ENCODE measurements at places on chromosomes 2 and 18.
A peak's percentile ranks its signal among the peaks of the same experiment; 100 is the strongest.

DNA sequence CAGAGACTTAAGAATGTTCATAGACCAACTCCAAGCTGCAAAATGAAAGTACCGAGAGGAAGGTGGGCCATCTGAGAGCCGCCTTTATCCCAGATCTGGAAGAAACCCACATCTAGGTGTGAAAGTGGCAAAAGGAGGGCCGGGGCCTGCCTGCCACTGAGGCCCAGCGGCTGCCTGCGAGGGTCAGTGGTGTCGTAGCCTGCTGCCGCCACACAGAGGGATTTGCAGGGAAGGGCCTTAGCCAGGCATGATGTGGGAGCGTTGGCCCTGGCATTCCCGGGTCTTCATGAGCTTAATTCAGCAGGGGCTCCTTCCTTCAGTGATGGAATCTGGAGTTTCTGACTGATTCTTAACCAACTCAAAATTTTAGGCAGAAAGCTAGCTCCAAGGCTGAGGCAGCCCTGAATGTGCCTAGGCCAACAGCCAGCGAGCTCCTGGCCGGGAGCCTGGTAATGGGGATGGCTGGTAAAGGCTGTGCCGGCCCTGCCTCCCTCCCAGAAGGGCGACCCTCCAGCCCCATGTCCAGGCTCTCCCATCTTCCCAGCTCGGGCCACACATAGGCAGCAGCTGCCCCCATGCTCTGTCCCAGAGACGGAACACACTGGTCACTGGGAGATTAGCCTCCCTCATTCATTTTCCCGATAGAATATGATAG is 230.1 kb downstream of the AGAP1 start:
- no peak for DNase-seq

GRCh38 chr2:223896833-223897311 is 48.3 kb downstream of the WDFY1 start:
- no peak for DNase-seq

GRCh38 chr2:162062559-162062958 is 11.5 kb downstream of the DPP4 start:
- no peak for DNase-seq

DNA sequence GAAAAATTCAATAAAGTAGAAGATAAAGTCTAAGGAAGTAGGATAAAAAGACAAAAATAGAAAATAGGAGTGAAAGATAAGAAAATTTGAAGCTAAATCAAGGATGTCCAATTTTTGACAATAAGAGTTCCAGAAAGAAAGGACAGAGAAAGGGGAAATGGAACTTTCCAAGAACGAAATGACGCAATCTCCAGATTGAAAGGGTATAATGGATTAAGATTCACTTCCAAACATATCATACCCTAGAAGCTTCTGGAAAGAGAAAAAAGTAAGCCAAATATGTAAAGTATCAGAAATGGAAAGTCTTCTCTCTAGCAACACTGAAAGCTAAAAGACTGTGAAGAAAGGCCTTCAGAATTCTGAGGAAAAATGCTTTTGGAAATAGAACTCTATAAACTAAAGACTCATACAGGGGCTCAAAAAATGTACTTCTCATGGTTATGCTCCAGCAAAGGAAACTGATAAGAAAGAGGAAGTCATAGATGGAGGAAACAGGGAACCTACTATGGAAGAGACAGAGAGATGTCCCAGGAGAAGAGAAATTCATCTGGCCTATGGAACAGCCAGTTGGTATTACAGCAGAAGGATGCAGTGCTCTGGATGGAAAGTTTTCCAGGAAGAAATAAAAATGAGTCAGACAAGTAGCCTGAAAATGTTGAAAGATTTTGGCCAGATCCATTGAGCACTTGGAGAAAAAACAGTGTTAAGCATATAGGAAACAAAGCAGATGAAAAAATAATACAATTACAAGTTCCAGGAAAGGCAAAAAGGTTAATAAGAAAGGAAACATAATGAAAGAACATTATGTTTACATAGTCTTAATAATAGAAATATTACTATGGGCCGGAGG is 20.1 kb downstream of the CASP8 start:
- no peak for DNase-seq

DNA sequence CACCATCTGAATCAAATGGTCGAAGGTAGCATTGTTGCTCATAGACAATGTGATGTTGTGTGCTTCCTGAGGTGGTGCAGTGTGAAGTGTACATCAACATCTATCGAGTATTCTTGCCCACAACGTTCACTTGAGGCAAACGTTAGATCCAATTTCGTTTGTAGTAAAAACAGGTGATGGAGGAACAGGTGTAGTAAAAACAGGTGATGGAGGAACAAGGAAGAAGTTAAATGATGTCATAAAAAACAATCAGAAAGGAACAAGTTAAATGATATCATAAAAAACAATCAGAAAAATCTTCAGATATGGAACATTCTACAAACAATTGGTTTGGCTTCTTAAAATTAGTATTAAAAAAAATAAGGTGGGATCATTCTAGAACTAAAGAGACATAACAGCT is 11.3 kb downstream of the WDR7 start:
- no peak for DNase-seq

DNA sequence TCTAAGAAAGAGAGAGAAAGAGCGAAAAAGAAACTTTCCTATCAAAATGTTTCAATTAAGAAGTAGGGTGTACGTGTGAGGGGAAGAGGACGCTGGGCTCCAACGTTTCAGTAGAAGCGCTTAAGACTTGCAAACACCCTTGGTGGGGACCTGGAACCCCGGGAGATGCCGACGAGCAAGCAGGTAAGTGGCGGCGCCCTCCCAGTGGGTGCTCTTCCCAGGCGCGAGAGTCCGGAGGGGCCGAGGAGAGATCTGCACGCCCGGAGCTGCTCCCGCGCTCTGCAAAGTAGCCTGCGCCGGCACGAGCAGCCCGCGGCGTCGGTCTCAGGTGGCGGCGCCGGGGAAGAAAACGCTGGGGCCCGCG is 678 bp upstream of the OTX1 start:
- peak; percentile 71 for DNase-seq

DNA sequence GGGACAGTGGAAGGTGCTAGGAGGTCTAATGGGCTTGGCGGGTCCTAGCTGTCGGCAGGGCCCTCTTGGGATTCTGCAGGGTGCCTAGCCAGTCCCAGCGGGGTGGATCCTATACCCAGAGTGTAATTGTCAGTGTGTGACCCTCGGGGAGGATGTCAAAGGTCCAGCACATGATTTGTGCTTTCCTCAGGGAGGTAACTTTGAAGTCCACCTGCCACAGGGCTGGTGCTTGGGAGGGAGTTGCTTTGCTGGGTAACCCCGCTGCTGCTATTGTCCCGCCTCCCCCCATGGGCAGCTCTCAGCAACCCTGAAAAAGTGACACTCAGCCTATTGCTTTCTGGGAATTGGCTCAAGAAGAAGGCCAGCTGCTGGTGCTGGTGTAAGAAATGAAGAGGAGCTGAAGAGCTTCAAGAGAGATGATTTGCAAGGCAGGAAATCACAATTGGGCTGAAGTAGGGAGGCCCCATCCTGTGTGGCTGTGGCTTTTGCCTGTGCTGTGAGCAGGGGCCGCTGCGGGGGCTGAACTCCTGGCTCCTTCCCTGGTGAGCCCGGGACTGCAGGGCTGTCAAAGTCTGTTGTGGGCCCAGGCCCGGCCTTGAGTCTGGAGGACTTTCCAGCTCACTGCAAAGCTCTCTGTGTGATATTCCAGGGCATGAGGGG is 36.4 kb downstream of the EMILIN2 start:
- no peak for DNase-seq

- no peak for DNase-seq
Observed at GRCh38 chr2:13056259-13056843, 339.6 kb downstream of the TRIB2 start.

- DNase-seq, result no peak
Observed at GRCh38 chr2:200828104-200828503, 16.4 kb downstream of the BZW1 start.

DNA sequence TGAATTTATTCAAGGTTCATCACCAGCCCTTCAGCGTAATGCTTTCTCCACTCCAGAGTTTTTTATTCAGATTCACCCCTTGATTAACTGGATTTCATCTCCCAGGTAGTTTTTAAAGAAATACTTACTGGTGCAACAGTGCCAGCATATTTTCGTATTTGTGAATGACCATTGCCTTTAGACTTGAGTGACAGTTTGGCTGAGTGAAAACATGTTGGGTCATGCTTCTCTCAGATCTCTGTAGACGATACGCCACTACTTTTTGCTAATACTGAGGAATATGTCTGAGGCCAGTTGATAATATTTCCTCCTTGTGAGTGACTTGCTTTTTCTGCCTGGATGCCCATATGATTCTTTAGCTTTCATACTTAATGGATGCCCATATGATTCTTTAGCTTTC is 51.5 kb downstream of the CYP26B1 start:
- no peak for DNase-seq

GRCh38 chr2:191322828-191323506 is 77.8 kb downstream of the MYO1B start:
- no peak for DNase-seq

DNA sequence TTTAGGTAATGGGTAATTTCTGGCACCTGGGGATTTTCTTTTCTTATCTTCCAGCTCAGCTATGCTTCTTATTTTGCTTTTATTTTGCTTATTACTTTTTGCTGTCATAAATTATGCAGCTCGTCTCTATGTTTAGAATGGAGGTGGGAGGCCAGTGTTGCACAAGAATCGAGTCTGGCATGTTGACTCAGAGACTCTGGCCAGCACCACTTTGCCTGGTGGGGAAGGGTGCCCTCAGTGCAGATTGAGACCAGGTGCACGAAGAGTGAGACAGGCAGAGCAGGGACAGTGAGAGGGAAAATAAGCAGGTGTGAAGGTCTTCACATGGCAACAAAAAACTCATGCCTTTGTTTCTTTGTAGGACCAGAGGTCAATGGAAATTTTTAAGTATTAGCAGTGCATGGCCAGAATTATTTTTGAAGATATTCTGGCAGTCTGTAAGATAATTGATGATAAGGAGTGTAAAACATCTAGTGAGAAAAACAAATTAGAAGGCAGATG is 59.2 kb upstream of the SLC5A7 start:
- no peak for DNase-seq

DNA sequence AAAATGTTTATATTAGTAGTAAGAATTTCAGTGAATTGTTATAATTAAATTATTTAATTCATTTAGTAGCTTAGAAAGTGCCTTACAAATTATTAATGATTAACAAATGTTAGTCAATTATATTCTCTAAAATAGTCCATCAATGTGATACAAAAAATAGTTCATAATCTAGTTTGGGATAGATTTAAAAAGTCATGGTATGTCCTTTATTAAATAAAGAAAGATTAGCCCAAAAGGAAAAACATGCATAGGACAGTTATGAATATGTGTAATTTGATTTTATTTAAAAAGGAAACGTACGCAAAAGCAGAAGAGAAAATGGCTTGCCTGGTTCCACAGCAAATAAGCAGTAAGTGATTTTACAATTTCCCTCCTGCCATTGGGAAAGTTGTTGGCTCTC is 768.5 kb downstream of the TRIB2 start:
- DNase-seq, result no peak

DNA sequence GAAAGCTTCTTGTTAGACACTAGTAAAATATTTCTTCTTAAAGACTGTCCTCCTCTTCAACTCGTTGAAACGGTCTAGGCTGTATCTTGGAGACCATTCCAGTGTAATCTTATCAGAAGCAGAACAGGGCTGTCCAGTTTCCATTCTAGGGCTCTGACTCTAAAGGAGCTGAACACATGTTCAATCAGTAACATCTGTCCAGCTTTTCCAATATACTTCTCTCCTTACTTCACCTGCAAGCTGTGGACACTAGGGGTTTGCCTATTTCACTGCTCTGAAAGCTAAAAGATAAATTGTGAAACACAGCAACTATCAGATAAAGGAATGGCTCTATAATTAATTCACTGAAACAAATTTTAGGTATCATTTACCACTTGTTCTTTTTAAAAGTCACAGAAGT is 73.8 kb downstream of the ZNF385B start:
- DNase-seq, result no peak

- no peak for DNase-seq
Observed at GRCh38 chr2:239609162-239609561, 208.3 kb upstream of the HDAC4 start.

DNA sequence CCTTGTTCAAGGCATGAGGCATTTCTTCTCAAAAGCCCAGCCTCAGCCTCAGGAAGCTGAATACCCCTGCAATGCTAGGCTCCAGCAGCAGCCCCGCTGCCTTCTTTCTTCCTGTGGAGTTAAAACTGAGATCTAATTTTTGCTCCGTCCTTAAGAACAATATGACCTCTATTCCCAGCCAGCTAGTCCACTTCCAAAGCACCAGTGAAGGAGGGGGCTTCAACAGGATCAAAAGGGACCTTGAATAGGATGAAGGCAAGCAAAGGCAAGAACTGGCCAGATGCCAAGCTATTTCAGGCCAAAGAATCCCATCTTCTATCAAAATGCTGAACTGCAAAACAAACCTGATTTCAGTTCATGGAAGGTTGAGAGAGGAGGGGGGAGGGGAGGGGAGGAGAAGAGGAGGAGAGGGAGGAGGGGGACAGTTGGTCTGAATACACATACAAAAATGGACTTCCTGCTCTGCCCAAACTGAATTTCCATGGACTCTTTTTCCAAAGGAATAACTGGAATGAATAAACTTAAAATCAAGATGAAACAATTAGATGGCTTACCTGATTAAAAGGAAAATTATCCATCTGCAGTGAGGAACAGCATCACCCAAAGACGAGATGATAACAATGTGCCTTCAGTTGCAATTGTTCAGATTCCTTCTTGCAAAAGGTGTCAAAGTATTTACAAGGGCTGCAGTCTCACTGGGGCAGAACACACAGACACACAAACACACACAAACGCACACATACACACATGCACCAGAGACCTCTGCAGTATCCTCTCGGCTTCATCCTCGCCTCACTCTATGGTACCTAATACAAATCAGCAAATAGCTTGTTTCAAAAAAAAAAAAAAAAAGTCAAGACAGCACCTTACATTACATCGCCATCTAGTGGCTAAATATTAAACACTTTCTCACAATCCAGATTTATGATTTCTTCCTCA is at the start of gene SCN1A:
SCN1A (minus strand) TSS at position 804 of the 939 bp plus-strand sequence. CDS start 54,399 bp downstream, outside the sequence.
- peak; percentile 19 for DNase-seq

GRCh38 chr2:184498936-184499335 is 99.4 kb upstream of the ZNF804A start:
- DNase-seq, result no peak

GRCh38 chr2:74104839-74105238 is 42.9 kb downstream of the BOLA3 start:
- DNase-seq, result no peak

- DNase-seq, result peak; percentile 64
Observed at GRCh38 chr2:223993634-223994232, 36.5 kb downstream of the MRPL44 start.

- DNase-seq, result no peak
Observed at GRCh38 chr2:229832510-229832898, 89.3 kb downstream of the TRIP12 start.

DNA sequence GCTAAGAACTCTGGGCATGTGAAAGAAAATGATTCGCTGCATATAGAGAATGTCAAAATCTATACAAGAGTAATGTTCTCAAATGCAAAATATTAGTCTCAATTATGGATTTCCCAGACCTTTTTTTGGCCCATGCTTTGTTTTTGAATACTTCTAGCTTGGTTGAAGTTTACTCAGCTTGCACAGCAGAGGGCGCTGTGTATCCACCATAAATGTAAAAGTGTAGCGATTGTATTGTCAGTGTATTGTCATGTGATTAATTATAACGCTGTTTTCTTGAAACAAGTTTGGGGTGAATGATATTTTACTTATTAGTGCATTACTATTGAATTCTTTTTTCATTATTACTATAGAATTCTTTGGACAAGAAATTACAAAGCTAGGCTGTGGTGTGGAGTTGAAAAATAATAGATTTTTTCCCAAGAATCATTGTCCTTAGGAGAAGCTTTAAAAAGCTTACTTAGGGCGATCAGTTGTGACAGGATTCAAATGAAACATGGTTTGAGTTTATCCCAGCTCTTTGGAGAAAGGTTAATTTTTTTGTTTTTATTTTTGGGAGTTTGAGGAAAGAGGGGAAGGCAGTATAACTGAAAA is 98.3 kb downstream of the PIK3C3 start:
- DNase-seq, result peak; percentile 12

- no peak for DNase-seq
Observed at GRCh38 chr2:101827246-101827645, 129.7 kb downstream of the MAP4K4 start.
